ENCODE measurements at places on chromosomes 5 and 9. TPM values are rescaled to one million over a fixed set of nuclear protein-coding genes. Genes with fewer than 3 reads are reported as not detected.
A peak's percentile ranks its signal among the peaks of the same experiment; 100 is the strongest.

GRCh38 chr5:58703925-58704555 is 121.2 kb downstream of the RAB3C start:
- DNase-seq = no peak

- no peak for DNase-seq
These were observed 5.8 kb downstream of the HNRNPAB start for GRCh38 chr5:178210073-178210535.

- DNase-seq = peak; percentile 23
These were observed 486.6 kb downstream of the CCDC171 start for GRCh38 chr9:16039218-16039987.

DNA sequence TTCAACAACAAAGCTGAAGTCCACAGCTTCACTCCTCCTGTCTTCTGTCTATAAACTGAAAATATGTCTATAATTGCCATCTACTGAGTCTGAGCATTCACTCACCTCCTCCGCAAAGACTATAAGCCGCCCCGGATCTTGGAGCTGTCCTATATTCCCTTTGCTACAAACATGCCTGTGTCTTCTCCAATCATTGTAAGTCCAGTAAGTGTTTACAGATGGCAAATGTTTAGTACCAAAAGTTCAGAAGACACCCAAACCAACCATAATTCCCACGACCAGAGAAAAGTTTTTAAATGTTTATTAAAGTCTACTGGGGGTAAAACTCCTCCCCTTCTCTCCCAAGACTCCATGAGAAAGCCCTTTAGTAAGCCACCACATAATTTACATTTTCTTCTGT is 80.9 kb downstream of the EBF1 start:
- DNase-seq = no peak

DNA sequence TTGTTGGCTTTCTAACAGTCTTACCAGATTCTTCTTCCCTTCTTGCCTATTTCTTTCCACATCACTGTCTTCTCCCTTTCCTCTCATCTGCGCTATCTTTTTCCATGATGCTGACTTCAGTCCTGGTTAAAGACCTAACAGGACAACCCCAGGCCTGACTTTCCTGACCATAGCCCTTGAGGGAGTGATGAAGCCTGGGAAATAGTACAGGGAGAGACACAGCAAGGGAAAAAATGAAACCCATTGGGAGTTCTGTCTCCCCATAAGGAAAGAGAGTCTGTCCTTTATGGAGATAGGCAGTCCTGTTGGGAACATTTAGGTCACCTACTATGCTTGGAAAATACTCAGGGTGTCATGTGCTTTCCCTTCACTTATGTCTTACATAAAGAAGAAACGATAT is 92.7 kb downstream of the GIN1 start:
- no peak for DNase-seq

DNA sequence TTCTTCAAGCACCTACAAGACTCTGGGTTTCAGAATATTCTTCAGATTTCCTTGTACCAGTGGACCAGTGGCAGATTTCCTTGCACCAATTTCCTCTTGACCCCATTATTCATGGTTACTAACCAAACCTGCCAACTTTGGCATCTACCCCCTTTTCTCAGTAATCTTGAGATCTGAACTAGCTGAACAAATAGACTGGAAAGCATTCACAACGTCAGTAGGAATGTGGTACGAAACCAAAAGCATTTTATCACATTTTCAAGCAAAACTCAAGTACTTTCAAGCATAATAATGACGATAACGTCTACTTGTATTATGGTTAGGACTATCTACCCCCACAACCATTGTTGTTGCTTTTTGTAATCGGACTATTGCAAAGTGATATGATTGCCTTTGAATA is 1217.3 kb downstream of the PTPRD start:
- no peak for DNase-seq

DNA sequence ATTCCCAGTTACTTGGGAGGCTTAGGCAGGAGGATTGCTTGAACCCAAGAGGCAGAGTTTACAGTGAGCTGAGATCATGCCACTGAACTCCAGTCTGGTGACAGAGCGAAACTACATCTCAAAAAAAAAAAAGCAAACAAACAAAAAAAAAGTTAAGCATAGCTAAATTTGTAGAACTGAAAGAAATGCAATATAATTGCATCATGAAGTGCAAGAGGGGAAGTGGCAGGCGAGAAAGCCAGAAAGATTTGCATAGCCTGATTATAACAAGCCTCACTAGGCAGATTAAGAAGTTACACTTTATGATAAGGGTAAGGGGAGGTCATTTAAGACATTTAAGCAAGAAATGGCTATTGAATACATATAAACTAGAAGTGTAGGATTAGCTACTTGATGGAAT is 187.1 kb downstream of the EDIL3 start:
- no peak for DNase-seq

- DNase-seq = no peak
These were observed 21.7 kb upstream of the BARHL1 start for GRCh38 chr9:132560616-132561202.

DNA sequence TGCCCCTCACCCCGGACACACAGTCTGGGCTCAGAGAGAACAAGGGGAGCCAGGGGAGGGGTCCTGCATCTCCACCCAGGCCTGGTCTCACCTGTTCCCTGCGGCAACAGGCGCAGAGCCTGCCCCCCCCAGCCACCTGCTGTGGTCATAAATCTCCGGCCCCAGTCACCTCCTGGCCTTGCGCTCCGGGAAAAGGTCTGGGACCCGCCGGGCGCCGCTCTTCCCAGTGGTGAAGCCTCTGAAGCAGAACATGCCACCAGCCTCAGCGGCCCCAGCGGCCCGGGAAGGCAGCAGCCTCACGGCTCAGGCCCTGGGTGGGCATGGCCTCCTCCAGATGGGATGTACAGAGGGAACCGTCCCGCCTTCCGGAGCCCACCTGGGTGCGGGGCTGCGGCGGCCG is 20.6 kb downstream of the NOTCH1 start:
- no peak for DNase-seq

DNA sequence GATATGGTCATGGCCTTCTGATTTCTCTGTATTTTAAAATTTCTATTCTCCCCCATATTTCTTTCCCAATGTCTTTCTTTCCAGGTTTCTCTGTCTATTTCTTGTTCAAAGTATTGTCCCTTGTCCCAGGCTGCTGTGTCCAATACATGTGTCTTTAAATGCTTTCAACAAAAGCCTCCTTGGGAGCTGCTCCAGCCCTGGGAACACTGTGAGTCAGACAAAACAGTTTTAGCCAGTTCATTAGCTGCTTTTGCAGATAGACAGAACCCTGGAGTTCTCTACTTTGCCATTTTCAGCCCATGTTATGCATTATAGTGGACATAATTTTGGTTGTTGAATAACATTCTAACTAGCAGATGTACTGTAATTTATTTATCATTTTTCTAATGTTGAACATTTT is 20.5 kb upstream of the JAK2 start:
- DNase-seq = no peak

DNA sequence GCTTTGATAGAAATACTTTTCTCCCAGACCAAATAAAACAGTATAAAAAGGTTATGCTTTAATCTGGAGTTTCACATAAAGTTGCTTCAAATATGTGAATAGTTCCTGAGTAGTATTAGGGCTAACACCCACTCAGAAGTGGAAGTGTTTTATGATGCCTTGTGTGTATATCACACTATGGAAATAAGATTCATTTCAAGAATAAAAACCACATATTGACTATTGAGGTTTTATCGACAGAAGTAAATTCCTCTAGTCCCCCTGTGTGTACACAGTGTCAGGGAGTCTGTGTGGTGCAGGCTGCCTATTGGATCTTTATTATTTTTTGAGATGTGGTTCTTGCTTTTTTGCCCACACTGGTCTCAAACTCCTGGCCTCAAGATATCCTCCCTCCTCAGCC is 20.8 kb upstream of the LRRTM2 start:
- DNase-seq = no peak

DNA sequence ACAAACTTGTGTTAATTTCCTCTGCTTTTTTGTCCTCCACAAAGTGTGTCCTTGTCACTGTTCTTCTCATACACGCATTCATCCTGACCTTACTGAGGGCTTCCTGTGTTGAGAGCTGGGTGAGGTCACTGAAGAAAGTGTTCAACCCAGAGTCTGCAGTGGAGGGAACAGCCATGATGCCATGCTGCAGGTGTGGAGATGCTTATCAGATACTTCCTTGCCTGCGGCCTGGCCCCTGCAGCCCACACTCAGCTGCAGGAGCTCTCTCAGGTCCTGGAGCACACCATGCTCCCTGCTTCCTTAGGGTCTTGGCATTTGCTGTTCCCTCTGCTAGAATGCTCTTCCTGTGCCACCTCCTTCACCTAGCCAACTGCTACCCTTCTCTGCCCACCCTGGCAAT is 108.1 kb upstream of the SPRY4 start:
- no peak for DNase-seq

DNA sequence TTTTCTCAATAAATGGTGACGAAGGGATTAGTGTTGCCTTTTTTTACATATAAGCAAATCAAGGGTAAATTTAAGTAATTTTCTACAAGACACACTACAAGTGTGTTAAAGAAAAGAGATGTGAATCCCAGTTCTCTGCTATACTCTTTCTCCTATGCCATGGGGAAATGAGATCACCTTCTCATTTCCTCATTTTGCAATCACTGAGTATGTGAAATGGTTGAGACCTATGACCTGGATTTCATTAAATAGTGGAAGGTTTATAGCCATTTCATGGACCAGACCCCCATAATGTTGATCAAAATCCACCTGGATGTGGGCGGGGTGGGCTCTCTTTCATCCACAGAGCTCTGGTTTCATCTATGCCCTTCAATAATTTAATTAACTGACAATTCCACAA is 66.9 kb upstream of the SLIT3 start:
- DNase-seq = no peak

GRCh38 chr9:96460882-96461281 is 10.9 kb downstream of the HABP4 start:
- no peak for DNase-seq

- no peak for DNase-seq
These were observed 179.0 kb upstream of the TNC start for GRCh38 chr9:115296831-115297565.

- no peak for DNase-seq
These were observed 68.1 kb downstream of the MEGF10 start for GRCh38 chr5:127358740-127359139.

- no peak for DNase-seq
These were observed 62.0 kb upstream of the STARD4 start for GRCh38 chr5:111574311-111574710.

DNA sequence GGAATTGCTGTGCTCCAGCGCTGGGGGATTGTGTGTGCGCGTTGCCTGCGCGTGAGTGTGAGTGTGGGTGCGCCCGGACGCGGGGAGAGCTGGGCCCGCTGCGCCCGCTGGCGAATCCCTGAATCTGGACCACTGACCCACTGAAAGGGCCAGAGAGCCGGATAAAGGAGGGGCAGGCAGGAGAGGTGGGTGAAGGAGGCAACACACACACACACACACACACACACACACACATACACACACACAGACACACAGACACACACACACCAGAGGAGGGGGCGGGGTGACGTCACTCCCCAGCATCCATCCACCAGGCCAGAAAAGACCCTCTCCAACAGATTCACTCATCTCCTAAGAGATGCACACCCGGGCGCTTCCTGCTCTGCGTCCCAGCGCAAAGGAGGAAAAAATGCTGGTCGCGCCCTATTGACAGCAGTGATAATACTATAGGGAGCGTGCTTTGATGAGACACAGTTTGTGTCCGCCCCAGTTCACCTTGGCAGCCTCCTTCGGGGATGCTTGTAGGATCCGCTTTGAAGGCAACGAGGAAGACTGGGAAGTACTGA is 1059.1 kb upstream of the DMAC1 start:
- DNase-seq = no peak

DNA sequence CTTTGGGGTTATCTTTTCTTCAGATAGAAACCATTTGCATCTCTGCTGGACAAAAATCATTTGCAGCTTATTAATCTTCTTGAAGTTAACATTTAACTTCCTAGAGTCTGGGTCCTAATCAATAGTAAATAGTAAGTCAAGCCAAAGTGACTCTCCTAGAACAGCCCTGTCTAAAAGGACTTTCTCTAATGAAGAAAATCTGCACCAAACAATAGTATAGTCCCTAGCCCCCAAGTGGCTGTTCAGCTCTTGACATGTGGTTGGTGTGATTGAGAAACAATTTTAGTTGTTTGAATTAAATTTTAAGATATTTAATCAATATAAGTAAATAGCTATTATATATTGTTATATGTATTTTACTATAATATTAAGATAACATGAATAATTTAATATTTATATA is 64.6 kb upstream of the SHB start:
- DNase-seq = no peak

DNA sequence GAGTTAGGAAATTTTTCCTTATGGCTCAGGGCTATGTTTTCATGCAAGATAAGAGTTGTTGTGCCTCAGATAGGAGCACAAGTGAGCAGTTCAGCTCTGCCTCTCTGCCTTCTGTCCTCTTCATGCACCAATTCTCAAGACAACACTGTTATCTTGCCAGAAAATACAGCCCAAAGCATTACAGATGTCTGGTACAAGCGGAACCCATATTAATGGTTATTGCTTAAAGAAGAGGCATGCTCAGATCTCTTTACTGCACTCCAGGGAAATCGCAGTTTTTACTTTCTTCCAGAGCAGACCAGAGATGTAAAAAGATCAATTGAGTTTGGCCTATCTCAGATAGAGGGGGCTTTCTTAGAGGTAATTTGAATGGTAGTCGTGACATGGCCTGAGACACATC is 361.6 kb upstream of the WWC1 start:
- no peak for DNase-seq

- no peak for DNase-seq
These were observed 81.4 kb downstream of the USP20 start for GRCh38 chr9:129916707-129917106.

DNA sequence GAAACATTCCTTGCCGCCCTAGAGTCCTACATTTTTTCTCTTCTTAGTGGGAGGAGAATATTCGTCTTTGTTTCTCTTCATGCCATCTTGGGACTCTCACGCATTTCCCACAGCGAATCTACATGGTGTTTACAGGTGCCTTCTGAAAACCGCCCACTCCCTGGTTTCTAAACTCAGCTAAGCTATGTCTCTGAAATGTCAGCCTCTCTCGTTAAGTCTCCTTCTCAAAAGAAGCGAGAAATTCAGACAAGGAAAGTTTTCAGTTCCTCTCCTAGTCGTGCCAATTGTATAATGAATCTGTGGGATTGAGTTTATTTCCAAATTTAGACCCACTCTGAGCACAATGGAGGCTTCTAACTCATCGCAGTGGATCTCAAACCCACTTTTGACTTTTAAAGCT is 186.8 kb upstream of the NFIB start:
- no peak for DNase-seq

- no peak for DNase-seq
These were observed 194.5 kb downstream of the TRIO start for GRCh38 chr5:14337593-14337992.

- DNase-seq = no peak
These were observed 1262.0 kb upstream of the WWC1 start for GRCh38 chr5:167029488-167029887.

Gene SLC6A18
- total RNA-seq = not detected

Gene TRIM14
- 13.0 TPM for total RNA-seq

Gene WNT8A
- total RNA-seq = not detected

Gene ANXA2R
- 0.95 TPM for total RNA-seq

Gene TAF11L5
- not detected for total RNA-seq

Gene KLHL3
- 0.02 TPM for total RNA-seq

Gene RNF20
- total RNA-seq = 37.6 TPM

Gene OR1Q1
- not detected for total RNA-seq

Gene CCL27
- total RNA-seq = not detected

Gene PLCXD3
- total RNA-seq = not detected

Gene SH3PXD2B
- 3.4 TPM for total RNA-seq

Gene GDF9
- total RNA-seq = 0.38 TPM

Gene CCDC152
- 0.20 TPM for total RNA-seq

Gene OGN
- not detected for total RNA-seq

Gene FST
- 38.6 TPM for total RNA-seq

Gene SPATA31C1
- not detected for total RNA-seq

Gene AFAP1L1
- total RNA-seq = 0.66 TPM

Gene YTHDC2
- 17.8 TPM for total RNA-seq

Gene PCA3
- not detected for total RNA-seq

Measured in HepG2 (cell line).